T follicular helper cell (primary cell): ENCODE measurements at places on chromosomes 7 and 10.

- DNase-seq: no peak
These were observed 57.2 kb downstream of the MGAM2 start for GRCh38 chr7:142168746-142169145.

- no peak for DNase-seq
These were observed 105.8 kb downstream of the THSD7A start for GRCh38 chr7:11726001-11726793.

DNA sequence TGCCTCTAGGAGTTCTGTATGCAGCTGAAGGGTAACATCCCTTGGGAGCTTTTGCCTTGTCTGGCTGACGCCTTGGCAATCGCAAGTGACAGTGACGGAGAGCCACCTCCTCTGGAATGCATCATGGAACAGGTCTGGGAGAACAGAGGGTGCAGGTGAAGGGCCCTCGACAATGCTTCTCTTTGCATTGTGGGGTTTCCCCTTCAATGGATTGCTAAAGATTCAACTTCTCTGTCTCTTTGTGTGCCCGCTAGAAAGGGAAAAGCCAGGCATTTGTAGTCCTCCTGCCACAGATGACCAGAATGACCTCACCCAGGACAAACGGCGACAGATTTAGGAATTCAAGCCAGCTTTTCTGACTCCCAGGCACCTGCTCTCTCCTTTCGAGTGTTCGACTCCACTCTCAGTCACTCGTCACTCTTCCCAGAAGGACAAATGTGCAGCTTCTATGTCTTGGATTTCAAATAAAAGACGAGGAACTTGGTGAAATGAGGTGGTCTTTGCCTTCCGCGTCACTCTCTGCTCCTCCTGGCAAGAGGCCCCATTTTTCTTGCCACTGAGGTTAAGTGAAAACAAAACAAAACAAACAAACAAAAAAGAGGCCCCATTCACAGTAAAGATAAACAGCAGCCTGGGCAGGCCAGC is 26.1 kb downstream of the IL2RA start:
- DNase-seq: no peak

GRCh38 chr10:23413629-23414089 is 25.2 kb upstream of the OTUD1 start:
- DNase-seq: no peak

DNA sequence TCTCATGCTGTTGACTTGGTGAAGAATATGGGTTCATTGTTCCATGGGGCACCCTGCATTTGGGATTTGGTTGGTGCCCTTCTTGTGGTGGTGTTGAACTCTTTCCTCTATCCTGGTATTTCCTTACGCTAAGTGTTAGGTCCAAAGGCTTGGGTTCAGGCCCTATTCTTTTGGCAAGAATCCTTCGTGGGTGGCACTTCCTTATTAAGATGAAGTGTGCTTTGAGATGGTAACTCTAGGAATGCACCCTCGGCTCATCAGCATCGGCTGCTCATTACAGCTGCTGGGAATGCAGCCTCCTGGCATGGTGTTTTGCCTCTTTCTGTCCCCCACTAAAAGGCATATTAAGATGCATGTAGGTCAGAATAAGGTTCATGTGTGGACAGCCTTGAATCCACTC is 380.7 kb downstream of the RPS24 start:
- no peak for DNase-seq

DNA sequence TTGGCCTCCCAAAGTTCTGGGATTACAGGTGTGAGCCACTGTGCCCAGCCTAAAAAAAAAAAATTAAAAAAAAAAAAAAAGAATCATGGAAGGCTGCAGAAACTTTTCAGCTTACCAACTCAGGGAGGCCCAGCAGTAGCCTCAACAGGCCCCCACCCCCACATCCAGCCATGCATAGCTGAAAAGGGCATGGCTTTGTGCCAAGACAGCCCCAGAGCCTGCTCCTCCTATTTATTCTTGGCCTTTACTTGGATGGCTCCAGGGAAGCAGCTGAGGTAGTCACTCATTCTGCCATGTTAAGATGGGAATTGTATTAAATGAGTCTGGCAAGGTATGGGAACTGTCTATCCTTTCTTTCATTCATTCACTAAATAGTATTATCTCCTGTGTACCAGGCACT is 13.7 kb upstream of the CNNM2 start:
- DNase-seq: no peak

DNA sequence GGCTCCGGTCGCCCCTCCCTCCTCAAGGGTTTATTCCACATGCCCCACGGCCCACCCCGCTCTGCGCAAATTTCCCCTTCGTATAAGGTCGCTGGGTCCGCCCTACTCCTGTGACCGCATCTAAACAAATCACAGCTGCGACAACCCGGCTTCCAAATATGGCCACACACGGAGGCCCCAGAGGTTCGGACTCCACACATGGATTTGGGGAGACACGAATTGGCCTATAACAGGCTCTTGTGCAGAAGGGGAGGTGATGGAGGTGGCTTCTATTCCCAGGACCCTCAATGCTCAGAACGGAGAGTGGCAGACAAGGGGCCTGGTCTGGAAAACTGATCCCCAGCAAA is 90.1 kb downstream of the FOXL3 start:
- DNase-seq: no peak

- DNase-seq: no peak
These were observed 16.9 kb upstream of the CDK14 start for GRCh38 chr7:90579181-90579688.

DNA sequence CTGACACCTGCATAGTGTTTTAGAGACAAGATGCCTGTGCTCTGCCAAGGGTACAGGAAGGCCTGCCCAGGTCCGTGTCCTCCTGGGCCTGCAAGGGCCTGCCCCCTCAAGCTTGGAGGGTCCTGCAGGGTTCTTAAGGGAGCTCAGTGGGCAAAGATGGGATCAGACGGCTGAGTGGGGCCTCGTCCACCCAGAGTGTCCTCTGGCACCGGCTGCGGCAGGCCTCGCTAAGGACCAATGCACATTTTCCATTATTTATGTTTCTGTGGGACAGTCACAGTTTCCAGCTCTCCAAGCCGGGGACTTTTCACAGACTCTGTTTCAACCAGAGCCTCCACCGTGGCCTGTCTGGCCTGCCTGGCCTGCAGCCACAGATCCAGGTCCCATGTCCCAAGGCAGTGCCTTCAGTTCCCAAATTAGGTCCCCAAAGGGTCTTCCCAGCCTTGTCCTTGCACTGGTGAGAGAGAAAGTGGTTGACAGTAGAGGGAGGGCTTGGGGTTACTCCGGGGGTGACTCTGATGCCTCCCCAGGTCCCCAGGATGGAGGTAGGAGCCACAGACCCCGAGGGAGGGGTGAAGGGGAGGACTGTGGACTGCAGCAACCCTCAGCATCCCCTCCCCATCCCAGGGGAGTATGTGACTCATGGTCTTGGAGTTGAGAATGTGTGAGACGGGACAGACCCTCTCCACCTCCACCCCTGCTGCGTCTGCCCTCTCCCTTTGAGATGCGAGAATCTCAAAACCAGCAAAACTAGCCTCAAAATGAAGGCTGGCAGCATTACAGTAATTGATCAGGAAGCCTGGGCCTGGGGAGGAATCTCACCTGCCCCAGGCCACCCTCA is 14.8 kb downstream of the MYL10 start:
- DNase-seq: no peak

- DNase-seq: no peak
These were observed 195.6 kb downstream of the SKAP2 start for GRCh38 chr7:26668821-26669220.

GRCh38 chr10:126549344-126549743 is 121.1 kb downstream of the C10orf90 start:
- no peak for DNase-seq

DNA sequence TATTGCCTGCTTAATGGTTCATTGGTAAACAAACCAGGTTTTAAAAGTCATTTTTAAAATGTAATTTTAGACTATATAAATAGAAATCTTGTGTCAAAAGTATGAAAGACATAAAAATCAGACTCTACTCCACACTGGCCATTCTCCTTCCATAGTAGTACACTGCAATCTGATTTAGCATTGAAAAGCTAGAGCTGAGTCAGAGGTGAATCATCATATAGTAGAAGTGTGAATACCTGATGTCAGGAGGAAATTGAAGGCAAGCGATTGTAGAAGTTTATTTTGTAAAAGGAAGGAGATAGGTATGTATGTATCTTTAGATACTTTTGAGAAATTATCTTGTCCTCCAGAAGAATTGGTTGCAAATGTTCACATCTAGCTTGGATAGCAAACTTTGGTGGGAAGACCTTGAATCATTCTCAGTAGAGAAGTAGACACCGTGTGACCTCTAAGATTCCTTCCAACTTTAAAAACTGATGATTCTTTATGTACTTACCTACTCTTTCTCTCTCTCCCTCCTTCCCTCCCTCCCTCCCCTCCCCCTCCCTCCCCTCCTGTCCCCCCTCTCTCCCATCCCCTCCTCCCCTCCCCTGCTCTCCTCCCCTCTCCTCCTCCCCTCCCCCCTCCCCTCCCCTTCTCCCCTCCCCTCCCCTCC is 88.1 kb downstream of the BTAF1 start:
- no peak for DNase-seq

DNA sequence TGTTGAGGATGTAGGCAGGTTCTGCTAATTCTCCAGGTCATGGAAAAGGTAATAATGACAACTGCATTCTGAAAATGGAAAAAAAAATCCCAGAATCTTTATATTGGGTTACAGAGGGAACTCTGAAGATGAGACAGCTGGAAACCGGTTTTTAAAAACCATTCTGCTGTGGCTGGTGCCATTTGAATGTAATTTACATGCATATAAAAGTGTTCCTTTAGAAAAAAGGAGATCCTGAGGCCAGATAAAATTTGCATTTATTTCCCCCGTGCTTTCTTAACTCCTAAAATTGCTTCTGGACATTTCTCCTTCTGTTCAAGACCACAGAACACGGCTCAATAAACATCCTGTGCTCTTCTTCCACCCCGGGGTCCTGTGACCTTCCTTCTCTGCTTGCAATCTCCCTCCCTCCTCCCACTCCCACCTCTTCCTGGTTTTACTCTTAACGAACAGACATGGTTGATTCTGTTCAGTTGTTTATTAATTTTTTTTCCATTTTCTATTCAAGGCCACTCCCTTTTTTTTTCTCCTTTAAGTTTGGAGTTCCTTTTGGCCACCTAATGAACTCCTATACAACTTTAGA is 41.6 kb downstream of the SH2D4B start:
- no peak for DNase-seq

DNA sequence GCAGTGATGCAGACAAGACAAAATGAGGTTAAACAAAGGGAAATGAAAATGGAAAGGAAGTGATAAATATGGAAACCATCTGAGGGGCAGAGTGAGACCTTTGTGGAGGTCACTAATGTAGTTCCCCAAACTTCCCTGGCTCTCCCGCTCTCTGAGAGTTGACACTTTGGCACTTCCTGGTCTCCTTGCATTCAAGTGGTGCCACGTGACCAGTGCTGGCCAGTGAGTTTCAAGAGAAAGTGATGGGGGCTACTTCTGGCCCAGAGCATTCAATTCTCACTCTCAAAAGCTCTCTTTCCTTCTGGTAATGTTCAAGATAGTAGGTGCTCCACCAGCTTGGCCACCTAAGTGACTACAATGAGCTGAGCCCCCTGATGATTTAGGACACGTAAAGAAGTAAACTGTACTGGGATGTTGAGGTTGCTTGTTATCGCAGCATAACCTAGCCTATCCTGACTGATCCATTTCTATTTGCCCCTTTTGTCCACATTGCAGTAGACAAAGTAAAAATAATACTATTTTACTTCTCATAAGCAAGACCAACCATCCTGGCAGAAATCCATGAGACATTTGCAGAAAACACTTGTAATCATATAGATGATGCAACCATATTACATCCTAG is 242.0 kb upstream of the YAE1 start:
- no peak for DNase-seq

DNA sequence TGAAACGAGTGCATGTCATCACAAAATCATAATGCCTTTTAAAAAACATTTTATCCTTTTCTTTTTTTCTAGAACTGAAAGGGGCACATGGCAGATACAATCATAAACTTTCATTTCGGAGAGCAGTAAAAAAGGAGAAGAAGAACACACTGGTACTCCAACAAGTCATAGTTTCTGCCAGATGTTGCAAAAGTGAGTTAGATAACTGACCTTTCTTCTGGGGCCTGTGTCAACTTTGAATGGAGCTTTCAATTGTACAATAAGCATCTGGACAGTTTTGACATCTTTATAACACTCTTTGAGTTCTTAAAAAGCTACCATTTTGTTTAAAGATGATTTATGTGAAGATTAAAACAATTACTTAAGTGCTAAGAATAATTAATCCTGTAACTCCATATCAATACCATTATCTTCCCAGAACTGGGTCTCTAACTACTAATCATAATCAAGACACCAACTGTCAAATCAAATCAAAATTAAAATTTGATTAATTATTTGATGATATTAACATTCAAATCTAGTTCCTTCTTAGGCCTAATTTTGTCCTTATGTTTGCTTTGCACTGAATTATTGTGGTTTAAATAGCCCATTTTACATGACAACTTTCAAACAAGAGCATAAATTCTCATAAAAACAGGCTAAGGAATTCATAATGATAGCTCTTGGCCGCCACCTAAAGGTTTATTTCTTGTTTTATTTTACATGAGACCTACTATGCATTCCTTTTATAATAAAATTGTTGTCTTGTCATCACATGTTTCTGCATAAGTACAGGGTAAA is 19.5 kb upstream of the ITGB8 start:
- no peak for DNase-seq

GRCh38 chr10:124659380-124659779 is 84.8 kb downstream of the FAM53B start:
- no peak for DNase-seq

- DNase-seq: no peak
These were observed 127.8 kb downstream of the CUX1 start for GRCh38 chr7:101945034-101945758.

DNA sequence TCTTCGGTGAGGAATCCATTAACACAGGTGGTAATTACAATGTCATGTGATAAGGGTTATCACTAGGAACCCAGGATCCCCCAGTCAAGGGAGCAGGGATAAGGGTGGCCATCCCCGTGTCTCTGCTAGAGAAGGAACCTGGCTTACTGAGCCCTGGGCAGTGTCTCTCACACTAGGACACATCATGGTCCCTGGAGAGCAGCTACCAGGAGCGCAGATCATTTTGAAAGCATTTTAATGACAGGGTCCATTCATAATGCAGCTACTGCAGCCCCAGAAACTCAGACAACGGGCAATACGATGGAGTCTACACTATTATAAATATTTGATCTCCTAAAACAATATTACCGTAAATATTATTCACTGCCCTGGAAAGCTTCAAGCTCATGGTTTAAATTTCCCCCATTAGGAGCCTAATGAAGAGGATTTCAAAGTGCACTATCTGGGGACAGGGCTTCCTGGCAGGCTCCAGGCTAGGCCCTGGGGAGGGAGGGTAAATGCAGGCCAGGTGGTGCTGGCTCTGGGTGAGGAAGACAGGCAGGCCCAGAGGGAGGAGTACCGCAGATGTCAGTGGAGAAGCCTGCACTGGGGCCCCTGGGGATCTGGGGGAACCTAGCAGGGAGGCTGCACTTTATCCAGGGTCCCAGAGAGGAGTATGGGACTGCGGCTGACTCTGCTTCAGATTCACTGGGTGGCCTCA is 52.6 kb upstream of the LOXL4 start:
- DNase-seq: no peak

GRCh38 chr10:108894402-108895301 is 1028.7 kb downstream of the XPNPEP1 start:
- DNase-seq: no peak
